CD14-positive monocyte (primary cell): ENCODE measurements at places on chromosomes 4 and X. TPM values are rescaled to one million over a fixed set of nuclear protein-coding genes. Genes with fewer than 3 reads are reported as not detected.

DNA sequence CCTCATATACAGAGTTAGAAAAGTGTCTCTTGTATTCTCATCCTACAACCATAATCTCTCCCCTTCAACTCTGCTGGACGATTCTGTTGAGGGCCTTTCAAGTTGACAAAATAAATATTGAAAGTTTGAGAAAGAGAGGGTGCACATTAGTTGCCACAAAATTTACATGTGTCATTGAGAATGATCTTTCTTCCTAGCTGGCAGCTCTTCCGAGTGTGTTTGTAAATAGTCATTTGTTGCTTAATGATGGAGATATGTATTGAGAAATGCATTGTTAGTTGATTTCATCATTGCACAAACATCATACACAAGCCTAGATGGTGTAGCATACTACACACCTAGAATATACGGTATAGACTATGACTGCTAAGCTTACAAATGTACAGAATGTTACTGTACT is 632.8 kb upstream of the AMOT start:
- DNase-seq: no peak
- H3K27ac ChIP-seq: no peak overlapping the region
- H3K4me1 ChIP-seq: no peaks in the 10 kb centered on the region
- no peak overlapping the region for H3K4me3 ChIP-seq
- H3K36me3 ChIP-seq: no peaks in the 10 kb centered on the region
- H3K27me3 ChIP-seq: no peaks in the 10 kb centered on the region

DNA sequence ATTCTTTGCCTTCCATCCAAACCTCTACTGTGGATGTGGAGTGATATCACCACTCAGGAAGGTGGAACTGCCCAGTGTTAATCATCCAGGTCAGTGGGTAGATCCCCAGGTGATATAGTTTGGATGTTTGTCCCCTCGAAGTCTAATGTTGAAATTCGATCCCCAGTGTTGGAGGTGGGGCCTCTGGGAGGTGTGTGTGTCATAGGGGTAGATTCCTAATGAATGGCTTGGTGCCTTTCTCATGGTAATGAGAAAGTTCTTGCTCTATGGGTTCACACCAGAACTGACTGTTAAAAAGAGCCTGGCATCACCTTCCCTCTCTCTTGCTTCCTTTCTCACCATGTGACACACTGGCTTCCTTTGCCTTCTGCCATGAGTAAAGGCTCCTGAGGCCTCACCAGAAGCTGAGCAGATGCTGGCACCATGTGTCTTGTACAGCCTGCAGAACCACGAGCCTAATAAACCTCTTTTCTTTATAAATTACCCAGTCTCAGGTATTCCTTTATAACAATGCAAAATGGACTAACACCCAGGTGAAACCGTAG is 6.8 kb upstream of the SOWAHB start:
- no peak for DNase-seq
- peaks cover 11% of the 10 kb centered on the region for H3K27me3 ChIP-seq
- H3K4me1 ChIP-seq: no peaks in the 10 kb centered on the region
- H3K27ac ChIP-seq: no peak overlapping the region
- H3K36me3 ChIP-seq: no peaks in the 10 kb centered on the region
- H3K4me3 ChIP-seq: no peak overlapping the region

- no peak for DNase-seq
- no peak overlapping the region for H3K4me3 ChIP-seq
- H3K27ac ChIP-seq: no peak overlapping the region
- no peaks in the 10 kb centered on the region for H3K4me1 ChIP-seq
- no peaks in the 10 kb centered on the region for H3K27me3 ChIP-seq
- no peaks in the 10 kb centered on the region for H3K36me3 ChIP-seq
Observed at GRCh38 chr4:90183254-90183653, 56.1 kb downstream of the CCSER1 start.

- no peak for DNase-seq
- H3K4me1 ChIP-seq: peaks cover 70% of the 10 kb centered on the region
- no peaks in the 10 kb centered on the region for H3K27me3 ChIP-seq
- H3K36me3 ChIP-seq: no peaks in the 10 kb centered on the region
- H3K27ac ChIP-seq: no peak overlapping the region
- no peak overlapping the region for H3K4me3 ChIP-seq
Observed at GRCh38 chr4:73706811-73707210, 33.6 kb upstream of the CXCL8 start.

Gene KLHL4
- not detected for polyA plus RNA-seq

Gene SLC38A5
- polyA plus RNA-seq: 0.60 and 0.83 TPM in 2 replicates
